ENCODE measurements at places on chromosomes 1 and 21. TPM values are rescaled to one million over a fixed set of nuclear protein-coding genes. Genes with fewer than 3 reads are reported as not detected.

Gene SLC1A7
- polyA plus RNA-seq = 0.11 TPM

Gene C1QB
- not detected for polyA plus RNA-seq

Gene RCSD1
- polyA plus RNA-seq = not detected

Gene CCDC185
- not detected for polyA plus RNA-seq

Gene TSPEAR
- polyA plus RNA-seq = not detected

Gene S100PBP
- 43.7 TPM for polyA plus RNA-seq

Gene FBXO44
- 12.3 TPM for polyA plus RNA-seq

Gene CLCA2
- 0.65 TPM for polyA plus RNA-seq

Gene LYPLA2
- polyA plus RNA-seq = 27.1 TPM

Gene LYST
- 5.6 TPM for polyA plus RNA-seq

Gene ZRANB2
- 126 TPM for polyA plus RNA-seq
